ENCODE measurements at places on chromosomes 13 and 19. TPM values are rescaled to one million over a fixed set of nuclear protein-coding genes. Genes with fewer than 3 reads are reported as not detected.

- no peak for DNase-seq
These were observed 394.3 kb downstream of the FOXO1 start for GRCh38 chr13:40271931-40272775.

DNA sequence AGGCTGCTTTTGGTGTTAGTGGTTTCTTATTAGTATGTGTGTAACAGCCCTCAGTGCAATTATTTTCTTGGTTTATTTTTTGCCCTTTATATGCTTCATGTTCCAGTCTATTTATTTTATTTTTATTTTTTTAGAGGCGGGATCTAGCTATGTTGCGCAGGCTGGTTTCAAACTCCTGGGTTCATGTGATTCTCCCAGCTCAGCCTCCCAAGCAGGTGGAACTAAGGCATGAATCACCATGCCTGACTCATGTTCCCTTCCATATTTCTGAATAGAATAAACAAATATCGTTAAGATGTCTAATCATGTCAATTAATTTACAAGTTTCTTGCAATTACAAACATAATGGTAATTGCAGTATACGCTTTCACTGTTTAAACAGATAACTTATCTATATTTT, 11.7 kb downstream of the SKA3 start:
- DNase-seq = no peak

Gene ZNF69
- 2.0 TPM for total RNA-seq

Gene NPAS1
- total RNA-seq = 1.5 TPM

Gene CYSLTR2
- 4.5 TPM for total RNA-seq

- no peak for DNase-seq
These were observed 127.5 kb downstream of the LIG4 start for GRCh38 chr13:108087810-108088209.

DNA sequence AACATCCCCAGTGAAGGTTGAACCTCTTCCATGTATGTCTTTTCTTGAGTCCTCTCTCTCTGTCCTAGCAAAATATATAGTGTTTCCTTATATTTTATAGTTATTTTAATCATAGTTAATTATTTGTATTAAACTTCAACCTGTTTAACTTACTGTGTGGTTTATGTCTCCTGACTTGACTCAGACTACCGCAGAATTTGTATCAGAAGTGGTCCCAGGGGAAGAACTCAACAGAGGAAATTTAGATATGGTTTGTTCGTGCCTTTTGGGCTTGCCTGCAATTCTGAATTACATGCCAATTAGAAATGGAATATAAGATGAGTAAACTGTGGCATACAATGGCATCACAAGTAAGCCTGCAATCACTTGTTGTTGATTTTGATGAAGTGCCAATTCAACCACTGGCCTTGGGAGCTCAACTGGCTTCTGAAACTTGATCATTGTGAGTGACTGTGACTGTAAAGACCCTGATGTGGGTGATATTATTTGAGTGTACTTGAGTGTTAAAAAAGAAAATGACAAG, 1459.5 kb upstream of the PCDH20 start:
- no peak for DNase-seq

- no peak for DNase-seq
These were observed 2.5 kb upstream of the ECH1 start for GRCh38 chr19:38834104-38834490.

DNA sequence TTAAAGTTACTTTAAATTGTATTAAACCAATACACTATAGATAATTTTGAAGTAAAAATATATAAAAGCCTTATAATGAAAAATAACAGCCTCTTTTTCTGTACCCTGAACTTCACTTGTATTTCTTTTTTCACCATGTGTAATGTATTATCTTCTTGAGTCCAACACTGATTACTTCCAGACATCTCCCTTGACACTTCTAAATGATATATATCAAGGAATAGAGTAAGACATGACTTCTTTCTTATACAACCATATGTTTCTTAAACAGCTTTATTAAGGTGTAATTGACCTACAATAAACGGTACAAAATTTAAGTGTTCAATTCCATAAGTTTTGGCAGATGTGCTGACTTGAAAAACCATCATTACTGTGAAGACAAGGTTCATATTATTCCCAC, 531.9 kb downstream of the OLFM4 start:
- no peak for DNase-seq

- DNase-seq = no peak
These were observed 1.3 kb upstream of the DUS3L start for GRCh38 chr19:5792224-5792623.

DNA sequence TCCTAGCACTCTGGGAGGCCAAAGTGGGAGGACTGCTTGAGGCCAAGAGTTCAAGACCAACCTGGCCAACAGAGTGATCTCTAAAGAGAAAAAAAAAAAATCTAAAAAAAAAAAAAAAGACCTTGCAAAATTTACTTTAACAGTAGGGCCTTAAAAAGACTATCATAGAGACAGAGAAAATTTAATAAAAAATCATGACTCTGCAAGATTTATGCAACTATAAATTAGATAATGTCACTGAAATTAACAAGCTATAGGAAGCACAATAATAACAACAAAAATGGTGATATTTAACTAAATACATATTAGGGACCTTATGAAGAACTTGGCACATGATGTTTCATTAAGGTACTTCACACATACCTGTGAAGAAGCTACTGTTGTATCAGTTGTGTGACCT, 11.2 kb downstream of the ZNF45 start:
- DNase-seq = no peak

DNA sequence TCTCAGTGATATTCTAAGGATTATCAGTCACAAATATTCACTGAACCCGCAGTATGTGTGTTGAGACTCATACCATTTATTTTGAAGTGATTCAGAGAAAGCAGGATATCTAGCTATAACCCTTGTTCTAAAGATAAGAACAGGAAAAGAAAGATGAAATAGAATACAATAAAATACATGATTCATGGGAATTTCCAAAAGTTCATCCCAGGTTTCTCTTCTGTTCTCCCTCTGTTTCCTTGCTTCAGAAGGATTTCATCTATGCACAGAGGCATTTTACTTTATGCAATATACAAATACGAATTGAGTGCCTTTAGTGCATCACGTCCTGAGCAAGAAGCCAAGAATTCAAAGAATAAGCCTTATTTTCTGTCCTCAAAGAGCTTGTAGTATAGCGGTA, 274.4 kb upstream of the GPC6 start:
- no peak for DNase-seq

Gene KLHL1
- not detected for total RNA-seq

- no peak for DNase-seq
These were observed 21.8 kb downstream of the POLR1D start for GRCh38 chr13:27643334-27644132.

GRCh38 chr13:28622286-28622685, 36.6 kb upstream of the POMP start:
- no peak for DNase-seq

Gene PLPPR3
- total RNA-seq = not detected

Gene ANKRD24
- 1.5 TPM for total RNA-seq

DNA sequence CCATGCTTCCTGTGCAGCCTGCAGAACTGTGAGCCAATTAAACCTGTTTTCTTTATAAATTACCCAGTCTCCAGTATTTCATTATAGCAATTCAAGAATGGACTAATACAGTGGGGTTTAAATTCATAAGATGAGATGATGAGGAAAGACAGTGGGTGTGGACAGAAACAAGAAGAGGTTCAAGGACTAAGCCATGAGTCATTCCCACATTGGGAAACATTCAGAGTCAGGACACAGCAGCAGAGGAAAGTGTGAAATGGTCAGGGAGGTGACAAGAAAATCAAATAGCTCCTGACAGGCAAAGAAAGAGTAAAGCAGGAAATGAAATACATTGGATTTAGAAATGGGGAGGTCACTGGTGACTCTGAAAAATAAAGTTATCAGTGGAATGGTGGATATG, 9.1 kb downstream of the ZNF841 start:
- DNase-seq = no peak

DNA sequence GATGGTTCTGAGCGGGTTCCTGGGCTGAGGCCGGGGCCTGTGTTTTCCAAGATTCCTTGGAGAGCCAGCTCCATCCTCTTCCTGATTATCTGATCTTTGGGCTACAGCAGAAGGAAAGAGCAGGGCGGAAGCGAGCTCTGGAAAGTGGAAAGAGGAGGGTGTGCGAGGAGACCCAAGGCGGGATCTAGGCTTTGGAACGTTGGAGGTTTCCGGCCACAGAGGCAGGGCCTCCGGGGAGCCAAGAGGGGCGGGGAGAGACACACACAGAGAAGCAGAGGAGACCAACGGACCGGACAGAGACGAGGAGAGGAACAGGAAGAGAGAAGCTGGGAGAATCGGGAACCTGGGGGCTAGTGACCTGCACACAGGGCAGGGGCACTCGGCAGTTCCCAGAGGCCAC, at the start of gene CLEC11A:
TSS of gene CLEC11A (plus strand) at position 296 of the 400 bp plus-strand sequence. CDS start 162 bp downstream, outside the sequence.
- no peak for DNase-seq

Gene CYP2F1
- total RNA-seq = 0.25 TPM

GRCh38 chr19:46025835-46026234, 3.0 kb upstream of the PGLYRP1 start:
- DNase-seq = no peak

GRCh38 chr19:3565139-3565538, 7.6 kb upstream of the HMG20B start:
- DNase-seq = no peak

GRCh38 chr19:18203408-18203862, 407 bp downstream of the RAB3A start:
- DNase-seq = no peak

DNA sequence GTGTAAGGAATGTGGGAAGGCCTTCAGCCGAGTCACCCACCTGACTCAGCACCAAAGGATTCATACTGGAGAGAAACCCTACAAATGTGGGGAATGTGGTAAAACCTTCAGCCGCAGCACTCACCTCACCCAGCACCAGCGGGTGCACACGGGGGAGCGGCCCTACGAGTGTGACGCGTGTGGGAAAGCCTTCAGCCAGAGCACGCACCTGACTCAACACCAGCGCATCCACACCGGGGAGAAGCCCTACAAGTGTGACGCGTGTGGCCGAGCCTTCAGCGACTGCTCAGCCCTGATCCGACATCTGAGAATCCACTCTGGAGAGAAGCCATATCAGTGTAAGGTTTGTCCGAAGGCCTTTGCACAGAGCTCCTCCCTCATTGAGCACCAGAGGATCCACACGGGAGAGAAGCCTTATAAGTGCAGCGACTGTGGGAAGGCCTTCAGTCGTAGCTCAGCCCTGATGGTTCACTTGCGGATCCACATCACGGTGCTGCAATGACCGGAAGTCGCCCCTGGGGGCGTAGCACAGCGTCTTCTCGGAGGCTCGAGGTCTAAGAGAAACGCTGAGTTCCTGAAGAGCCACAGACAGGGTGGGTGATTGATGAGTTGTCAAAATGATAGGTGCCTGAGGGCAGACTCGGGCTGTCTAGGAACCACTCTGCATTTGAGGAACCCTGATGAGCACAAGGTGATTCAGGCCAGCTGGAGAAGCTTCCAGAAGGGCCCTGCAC, 12.2 kb downstream of the ZSCAN22 start:
- DNase-seq = no peak

Gene PRSS57
- 3.3 TPM for total RNA-seq

DNA sequence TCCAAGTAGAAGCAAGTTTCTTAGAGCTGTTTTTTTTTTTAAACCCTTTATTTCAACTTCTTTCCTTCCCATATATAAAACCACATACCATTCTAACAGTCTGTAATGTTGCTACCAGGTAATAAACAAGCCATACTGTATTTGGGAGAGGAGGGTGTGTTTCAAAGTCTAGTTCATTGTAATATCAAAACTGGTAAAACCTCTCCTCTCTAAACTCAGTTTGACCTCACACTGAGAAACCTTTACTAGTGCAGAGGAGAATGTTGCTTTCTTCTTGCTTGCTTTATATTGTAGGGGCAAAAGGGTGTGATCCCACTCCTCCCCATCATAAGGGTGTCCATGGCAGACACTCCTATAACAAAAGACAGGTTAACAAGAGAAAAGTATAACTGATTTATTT, 155.1 kb downstream of the GGACT start:
- DNase-seq = no peak

DNA sequence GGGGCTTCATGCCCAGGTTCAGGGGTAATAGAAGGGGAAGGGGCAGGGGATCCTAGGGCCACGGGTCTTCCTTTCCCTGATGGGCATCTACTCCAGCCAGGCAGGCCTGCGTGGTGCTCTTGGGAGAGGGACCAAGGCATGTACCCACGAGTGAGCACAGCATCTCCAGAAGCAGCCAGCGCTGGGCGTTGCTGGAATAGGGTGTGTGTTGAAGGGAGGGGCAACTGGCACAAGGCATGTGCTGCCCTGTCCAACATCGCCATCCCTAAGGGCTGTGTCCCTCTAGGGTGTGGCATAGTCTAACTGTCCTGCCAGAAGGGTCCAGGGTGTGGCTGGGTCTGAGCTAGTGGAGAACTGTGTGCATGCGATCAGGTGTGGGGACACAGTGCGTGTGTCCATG, 2.9 kb downstream of the NOTCH3 start:
- DNase-seq = no peak

- DNase-seq = no peak
These were observed 117.2 kb downstream of the UBL3 start for GRCh38 chr13:29733147-29733611.

Gene PLVAP
- total RNA-seq = not detected

DNA sequence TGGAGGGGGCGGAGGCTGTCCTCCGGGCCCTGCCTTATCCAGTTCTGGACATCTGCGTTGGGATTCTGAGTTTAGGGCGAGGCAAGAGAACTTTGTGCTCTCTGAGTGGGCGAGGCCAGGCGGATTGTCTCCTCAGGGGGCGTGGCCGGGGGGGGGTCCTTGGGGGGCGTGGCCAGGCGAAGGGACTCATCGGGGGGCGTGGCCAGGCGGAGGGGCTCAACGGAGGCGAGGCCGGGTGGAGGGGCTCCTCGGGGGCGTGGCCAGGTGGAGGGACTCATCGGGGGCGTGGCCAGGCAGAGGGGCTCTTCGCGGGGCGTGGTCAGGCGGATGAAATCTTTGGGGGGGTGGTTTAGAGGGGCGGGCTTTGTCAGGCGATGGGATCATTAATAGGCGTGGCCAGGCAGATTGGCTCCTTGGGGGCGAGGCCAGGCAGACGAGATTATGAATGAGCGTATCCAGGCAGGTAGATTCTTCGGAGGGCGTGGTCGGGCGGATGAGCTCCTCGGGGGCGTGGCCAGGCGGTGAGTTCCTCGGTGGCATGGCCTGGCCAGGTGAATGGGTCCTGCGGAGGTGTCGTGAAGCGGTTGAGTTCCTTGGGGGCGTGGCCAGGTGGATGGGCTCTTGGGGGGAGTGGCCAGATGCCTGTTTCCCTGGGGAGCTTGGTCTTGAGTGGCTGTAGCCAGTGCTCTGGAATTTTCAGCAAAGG, 10.3 kb upstream of the CACNG7 start:
- peak; percentile 13 for DNase-seq

- no peak for DNase-seq
These were observed 2.1 kb upstream of the DPY19L3 start for GRCh38 chr19:32403291-32403995.

- DNase-seq = no peak
These were observed 198.4 kb downstream of the ATP8A2 start for GRCh38 chr13:25570185-25570584.

DNA sequence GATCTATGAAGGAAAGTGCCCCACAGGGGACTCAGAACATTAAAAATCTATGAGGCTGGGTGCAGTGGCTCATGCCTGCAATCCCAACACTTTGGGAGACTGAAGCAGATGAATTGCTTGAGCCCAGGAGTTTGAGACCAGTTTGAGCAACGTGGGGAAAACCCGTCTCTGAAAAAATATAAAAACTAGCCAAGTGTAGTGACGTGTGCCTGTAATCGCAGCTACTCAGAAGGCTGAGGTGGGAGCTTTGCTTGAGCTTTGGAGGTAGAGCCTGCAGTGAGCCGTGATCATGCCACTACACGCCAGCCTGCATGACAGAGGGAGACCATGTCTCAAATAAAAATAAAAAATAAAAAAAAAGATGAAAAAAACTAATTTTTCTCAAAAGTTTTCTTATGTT, 1070.6 kb downstream of the PCDH9 start:
- DNase-seq = no peak

- peak; percentile 83 for DNase-seq
These were observed 30.3 kb downstream of the CRYL1 start for GRCh38 chr13:20495087-20496023.

All from CD4-positive, CD25-positive, alpha-beta regulatory T cell (primary cell).